Activated T-cell treated with anti-CD3 and anti-CD28 coated beads for 24 hours (primary cell): ENCODE measurements at places on chromosomes 3 and 15.
A peak's percentile ranks its signal among the peaks of the same experiment; 100 is the strongest.

GRCh38 chr15:79037848-79038247 lies 52.7 kb downstream of the RASGRF1 start:
- no peak for DNase-seq

DNA sequence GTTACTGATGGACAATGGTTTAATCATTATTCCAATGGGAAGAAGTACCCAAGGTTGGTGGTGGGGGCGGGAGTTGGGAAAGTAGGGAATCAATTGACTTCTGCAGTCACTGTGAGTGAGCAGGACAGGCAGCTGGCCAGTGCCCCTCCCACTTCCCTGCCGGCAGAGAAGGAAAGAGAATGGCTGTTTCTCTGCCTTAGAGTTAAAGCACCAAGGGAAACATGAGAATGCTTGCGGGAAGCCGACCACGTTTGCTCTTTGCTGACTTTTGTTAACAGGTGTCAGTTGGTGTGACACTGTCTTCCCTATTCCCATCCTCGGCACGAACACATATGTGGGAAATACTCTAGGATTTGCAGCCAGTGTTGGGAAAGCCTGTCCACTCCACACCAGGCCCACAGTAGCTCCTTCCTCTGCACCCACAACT lies 33.5 kb upstream of the MFSD1 start:
- no peak for DNase-seq

GRCh38 chr15:101458908-101459578 lies 30.5 kb downstream of the PCSK6 start:
- DNase-seq = no peak

DNA sequence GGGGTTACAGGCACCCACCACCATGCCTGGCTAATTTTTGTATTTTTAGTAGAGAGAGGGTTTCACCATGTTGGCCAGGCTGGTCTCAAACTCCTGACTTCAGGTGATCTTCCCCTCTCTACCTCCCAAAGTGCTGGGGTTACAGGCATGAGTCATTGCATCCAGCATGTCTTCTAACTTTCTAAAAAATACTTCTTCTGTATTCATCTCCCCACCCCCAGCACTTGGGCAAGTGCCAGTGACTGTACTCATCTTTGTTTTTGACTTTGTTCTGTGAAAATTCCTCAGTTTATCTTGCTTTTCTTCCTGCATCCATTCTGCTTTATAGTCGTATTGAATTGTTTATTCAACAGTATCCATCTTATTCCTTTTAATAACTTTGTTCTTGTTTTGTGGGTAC lies 47.6 kb downstream of the ARIH1 start:
- DNase-seq = no peak

- no peak for DNase-seq
Observed at GRCh38 chr15:78932258-78932808, 12.5 kb downstream of the CTSH start.

- DNase-seq = no peak
Observed at GRCh38 chr15:84023636-84024035, 211.9 kb upstream of the GOLGA6L4 start.

GRCh38 chr3:53375019-53375418 lies 27.7 kb upstream of the DCP1A start:
- peak; percentile 27 for DNase-seq

GRCh38 chr15:90986790-90987507 lies 7.4 kb downstream of the PRC1 start:
- no peak for DNase-seq

DNA sequence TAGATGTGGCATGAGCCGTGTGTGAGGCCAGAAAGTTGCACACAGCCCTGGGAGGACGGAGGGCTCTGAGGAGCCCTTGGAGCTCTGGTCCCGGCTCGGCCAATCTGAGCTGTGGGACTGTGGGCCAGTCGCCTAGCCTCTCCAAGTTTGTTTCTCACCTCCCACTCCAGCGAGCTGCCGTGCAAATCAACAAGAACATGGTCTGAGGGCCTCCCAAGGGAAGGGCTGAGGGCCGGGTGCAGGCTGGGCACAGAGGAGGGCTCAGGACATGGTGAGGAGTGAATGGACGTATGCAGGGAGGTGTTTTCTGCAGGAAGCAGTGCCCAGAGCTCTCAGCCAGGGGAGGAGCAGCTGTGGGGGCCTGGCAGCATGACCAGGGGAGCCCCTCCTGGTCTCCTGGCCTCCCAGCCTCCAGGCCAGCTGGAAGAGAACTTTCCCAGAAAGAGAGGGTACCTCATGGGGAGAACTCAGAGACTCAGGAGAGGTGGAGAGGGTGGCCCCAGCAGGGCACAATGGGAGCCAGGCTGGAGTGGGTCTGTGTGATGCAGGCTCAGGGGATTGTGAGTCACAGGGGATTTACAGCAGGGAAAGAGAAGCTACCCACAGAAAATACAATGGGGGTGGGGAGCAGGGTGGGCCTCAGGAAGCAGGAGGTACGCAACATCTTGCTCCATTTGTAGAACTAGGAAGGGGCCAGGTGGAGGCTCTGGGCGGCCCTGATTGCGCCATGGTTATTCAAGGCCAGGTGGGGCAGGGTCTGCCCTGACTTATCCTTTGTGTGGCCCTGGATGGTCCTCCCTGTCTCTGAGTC lies 24.8 kb downstream of the PSTPIP1 start:
- DNase-seq = peak; percentile 45

DNA sequence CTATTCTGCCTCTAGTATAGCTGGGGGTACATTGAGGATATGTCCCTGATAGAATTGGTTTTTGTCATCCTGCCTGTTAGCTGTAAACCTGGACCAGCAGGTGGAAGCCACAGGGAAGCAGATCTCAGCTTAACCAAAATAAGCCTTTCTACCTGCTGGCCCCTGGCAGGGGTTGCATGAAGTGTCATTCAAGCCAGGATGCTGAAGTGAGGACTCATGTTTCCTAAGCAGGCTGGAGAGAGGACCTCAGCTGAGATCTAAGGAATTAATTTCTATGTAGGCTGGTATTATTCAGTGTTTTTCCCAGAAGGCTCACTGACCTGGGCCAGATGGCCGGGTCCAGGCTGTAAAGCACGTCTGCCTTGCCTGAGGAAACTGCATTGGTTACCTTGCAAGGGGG lies 128.9 kb downstream of the MEGF11 start:
- DNase-seq = no peak

- no peak for DNase-seq
Observed at GRCh38 chr15:40388941-40389823, 6.7 kb downstream of the KNSTRN start.

- no peak for DNase-seq
Observed at GRCh38 chr15:26433818-26434217, 339.0 kb downstream of the GABRB3 start.

DNA sequence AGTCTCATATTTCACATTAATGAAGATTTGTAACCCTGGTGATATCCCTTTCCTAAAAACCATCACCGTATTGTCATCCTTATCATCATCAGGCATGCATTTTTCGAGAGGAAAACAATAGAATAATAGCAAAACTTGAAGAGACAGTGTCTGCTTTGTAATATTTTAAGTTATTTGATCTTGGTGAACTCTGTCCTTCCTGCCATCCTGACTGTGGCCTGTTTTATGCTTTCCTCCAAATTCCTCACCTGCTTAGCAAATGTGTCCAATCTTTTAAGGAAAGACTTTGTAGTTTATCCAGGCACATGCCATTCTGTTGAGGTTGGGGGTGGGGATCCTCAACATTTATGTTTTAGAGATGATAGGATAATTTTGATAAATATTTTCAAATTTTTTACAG lies 306.1 kb upstream of the COL8A1 start:
- no peak for DNase-seq

DNA sequence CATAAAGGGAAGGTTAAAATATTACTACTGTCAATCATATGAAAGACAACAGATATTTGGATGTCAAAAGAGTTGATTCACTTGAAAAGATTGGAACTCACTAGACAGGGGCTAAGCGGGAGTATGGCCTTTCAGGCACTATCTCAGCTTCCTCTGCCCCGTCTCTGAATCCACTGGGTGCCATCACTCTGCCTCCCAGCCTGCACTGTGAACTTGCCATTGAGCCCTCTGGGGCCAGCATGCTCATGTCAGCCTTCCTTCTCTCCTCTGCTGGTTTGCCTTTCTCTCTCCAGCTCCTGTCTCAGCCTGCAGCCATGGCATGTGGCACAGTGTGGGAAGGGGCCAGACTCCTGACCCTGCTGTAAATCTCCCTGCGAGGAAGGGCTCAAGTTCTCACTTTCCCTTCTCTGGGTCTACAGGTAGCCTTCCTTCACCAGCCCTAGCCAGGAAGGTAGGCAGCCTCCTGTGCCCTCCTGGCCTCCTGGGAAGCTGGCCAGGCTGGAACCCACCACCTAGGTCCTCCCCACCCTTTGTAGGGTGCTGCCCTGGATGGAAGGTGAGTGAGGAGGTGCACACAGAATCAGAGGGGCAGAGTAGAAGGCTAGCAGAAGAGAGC lies 54.0 kb upstream of the SLCO2A1 start:
- no peak for DNase-seq

- DNase-seq = no peak
Observed at GRCh38 chr3:9870978-9871377, 9.1 kb downstream of the CIDEC start.

DNA sequence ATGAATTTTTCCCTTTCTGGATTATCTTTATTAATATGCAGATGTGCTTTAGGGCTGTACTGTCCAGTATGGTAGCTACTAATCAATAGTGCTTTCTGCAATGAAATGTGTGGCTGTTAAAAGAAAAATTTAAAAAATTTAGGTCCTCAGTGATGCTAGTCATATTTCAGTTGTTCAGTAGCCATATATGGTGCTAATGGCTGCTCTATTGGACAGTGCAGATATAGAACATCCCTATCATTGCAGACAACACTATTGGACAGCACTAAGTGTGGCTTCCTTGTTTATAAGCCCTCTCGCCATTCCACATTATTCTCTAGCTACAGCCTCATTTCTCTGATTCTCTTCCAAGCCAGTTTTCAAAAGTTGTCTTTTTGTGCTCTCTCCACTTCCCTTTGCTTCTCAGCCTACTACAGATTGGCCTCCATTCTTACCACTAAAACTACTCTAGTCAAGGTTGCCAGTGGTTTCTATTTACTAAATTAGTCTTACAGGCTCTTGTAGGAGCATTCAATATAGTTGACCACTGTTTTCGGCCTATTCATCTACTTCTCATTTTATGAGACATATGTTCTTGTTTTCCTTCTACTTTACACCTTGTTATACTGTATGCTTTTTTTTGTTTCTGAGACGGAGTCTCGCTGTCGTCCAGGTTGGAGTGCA lies 9.5 kb downstream of the MAPK6 start:
- no peak for DNase-seq

GRCh38 chr15:96701443-96701842 lies 370.9 kb downstream of the NR2F2 start:
- no peak for DNase-seq

DNA sequence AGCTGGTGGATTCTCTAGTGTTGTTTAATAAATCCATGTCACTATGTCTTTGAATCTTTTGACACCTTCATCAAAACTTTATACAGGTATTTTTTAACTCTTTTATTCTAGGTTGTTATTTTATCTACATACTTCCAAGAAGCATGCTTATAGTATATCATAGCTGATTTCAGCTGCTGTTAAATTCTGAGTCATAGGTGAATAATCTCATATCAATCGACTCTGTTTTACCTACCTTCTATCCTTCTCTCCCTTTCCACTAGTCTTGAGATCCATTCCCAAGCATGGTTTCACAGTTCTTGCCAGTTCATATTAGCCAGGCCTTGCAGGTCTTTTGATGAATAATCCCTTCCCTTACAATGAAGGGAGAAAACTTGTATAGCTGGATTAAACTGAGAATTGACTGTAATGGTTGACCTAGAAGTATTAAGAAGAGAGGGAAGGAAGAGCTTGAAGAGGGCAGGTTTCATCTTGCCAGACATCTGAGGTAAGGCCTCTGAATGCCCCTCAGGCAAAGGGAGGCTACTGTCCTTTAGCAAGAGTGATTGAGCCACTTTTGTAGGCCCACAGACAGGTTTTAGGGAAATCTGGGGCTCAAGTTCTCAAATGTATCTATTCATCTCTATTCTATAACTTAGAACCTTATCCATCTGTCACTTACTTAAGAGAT lies 146.4 kb downstream of the EPHA6 start:
- DNase-seq = no peak

- DNase-seq = no peak
Observed at GRCh38 chr3:132033471-132033870, 1.3 kb downstream of the CPNE4 start.

- DNase-seq = no peak
Observed at GRCh38 chr15:74783808-74784175, 1.9 kb downstream of the CSK start.

GRCh38 chr3:114216186-114216970 lies 21.0 kb downstream of the ZNF80 start:
- DNase-seq = no peak

DNA sequence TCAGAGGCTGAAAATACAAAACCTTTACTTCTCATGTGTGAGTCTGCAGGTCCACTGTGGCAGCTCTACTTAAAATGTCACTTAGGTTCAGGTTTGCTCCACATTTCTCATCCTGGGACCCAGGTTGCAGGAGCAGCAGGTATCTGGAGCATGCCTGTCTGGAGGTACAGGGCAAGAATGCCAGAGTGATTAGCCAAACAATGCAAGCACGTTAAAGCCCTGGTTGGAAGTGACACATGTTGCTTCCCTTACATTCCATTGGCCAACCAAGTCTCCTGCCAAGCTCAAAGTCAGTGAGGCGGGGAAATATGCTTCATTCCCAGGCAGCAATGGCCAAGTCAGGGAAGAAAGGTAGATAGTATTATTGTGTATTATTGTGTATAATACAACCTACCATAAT lies 76.8 kb upstream of the ARL6 start:
- DNase-seq = no peak

- DNase-seq = no peak
Observed at GRCh38 chr3:35677797-35678196, 38.5 kb downstream of the ARPP21 start.

GRCh38 chr15:81087066-81087465 lies 47.0 kb upstream of the CFAP161 start:
- no peak for DNase-seq

- no peak for DNase-seq
Observed at GRCh38 chr3:62233065-62233464, 140.3 kb downstream of the FEZF2 start.
